Ovary (tissue), 10 donors: ENCODE measurements at places on chromosomes 1 and 21. TPM values are rescaled to one million over a fixed set of nuclear protein-coding genes. Genes with fewer than 3 reads are reported as not detected.

Gene RNU5D-1
- total RNA-seq: not detected

DNA sequence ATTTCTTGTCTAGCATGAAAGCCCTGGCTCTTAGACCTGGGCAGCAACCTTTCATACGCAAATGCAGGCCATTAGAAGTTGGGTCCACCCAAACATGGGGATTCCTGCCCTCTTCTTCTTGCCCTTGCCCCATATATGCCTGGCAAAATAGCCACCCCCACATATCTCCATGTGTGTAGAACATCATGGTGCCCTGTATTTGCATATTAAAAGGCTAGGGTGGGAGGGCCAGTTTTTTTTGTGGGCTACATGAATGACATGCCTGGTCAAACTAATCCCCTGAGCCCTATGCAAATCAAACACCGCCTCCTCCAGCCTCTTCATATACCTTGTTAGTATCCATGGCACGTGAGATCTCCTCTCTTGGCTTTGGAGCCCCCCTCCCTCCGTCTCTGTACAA is 24.7 kb downstream of the MFSD2A start:
- H3K27ac ChIP-seq: no peak overlapping the region
- no peak for DNase-seq
- no peaks in the 10 kb centered on the region for H3K4me1 ChIP-seq
- H3K4me3 ChIP-seq: no peak overlapping the region

- no peaks in the 10 kb centered on the region for H3K36me3 ChIP-seq
- no peak for DNase-seq
- no peak overlapping the region for H3K27ac ChIP-seq
Observed at GRCh38 chr1:203172184-203173010, 3.2 kb downstream of the MYBPH start.

Gene GREM2
- total RNA-seq: 0.95 TPM

- no peak for DNase-seq
- no peaks in the 10 kb centered on the region for H3K27me3 ChIP-seq
- H3K27ac ChIP-seq: no peak overlapping the region
Observed at GRCh38 chr1:71135571-71135970, 54.7 kb upstream of the ZRANB2 start.

DNA sequence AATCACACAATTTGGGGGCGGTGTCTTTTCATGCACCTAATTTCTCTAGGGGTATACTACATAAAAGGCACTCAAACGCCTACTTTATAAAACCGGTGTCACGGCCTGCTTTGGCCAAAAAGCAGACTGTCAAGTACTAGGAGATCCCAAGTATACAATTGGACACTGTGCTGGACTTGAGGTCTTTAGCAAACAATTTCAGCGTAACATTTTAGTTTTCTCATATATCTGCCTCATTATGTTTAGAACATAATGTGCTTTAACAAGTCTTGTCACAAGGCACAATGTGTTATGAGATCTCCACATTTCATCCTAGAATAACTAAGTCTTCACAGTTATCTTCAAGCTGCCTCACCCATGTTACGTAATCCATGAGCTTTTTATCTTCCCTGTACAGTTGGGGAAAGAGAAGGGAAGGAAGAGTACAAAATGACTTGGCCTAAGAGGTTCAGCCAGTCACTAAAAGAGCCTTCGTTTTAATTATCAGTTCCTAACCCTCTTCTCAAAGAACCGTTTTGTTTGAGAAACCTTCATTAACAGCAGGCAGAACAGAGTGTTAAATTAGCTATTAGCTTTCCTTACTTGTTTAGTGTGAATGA is 1.7 kb downstream of the SSX2IP start:
- no peaks in the 10 kb centered on the region for H3K36me3 ChIP-seq
- no peak for DNase-seq
- H3K4me3 ChIP-seq: no peak overlapping the region
- H3K4me1 ChIP-seq: peaks cover 1% of the 10 kb centered on the region

Gene CRYBG2
- total RNA-seq: not detected

DNA sequence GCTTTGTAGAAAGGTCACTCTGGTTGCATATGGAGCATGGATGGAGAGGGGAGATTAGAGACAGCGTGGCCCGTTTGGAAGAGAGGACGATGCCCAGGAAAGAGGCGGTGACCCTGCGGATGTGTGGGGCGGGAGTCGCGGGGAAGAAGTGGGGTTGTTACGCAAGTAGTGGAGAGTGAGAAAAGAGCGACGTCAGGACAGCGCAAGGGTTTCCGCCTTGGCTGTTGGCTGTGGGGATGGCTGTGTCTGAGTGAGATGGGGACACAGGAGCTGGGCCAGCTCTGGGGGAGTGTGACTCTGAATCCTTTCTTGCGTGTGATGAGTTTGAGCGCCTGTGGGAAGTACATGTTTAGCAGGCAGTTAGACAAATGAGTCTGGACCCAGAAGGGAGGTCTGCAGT is 3.8 kb downstream of the B4GALT2 start:
- H3K4me3 ChIP-seq: no peak overlapping the region
- no peaks in the 10 kb centered on the region for H3K36me3 ChIP-seq
- no peak overlapping the region for H3K27ac ChIP-seq
- DNase-seq: no peak

DNA sequence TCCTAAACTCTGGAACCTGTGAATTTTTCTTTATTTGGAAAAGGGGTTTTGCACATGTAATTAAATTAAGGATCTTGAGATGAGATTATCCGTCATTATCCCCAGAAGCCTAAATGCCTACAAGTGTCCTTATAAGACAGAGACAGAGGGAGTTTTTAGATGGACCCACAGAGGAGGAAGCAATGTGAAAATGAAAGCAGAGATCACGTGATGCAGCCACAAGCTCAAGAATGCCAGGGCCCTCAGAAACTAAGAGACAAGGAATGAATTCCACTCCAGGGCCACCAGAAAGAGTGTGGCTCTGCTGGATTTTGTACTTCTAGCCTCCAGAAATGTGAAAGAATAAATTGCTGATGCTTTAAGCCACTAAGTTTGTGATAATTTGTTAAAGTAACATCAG is 183.6 kb upstream of the UBE2U start:
- H3K4me3 ChIP-seq: no peak overlapping the region
- no peaks in the 10 kb centered on the region for H3K27me3 ChIP-seq
- H3K36me3 ChIP-seq: no peaks in the 10 kb centered on the region
- no peak for DNase-seq
- no peak overlapping the region for H3K27ac ChIP-seq

Gene CYP4A11
- total RNA-seq: 0.20 TPM

Gene NFIA
- total RNA-seq: 115 TPM

Gene FCRLA
- not detected for total RNA-seq

- no peak overlapping the region for H3K4me3 ChIP-seq
- H3K4me1 ChIP-seq: peaks cover 13% of the 10 kb centered on the region
- DNase-seq: peak; percentile 59
- H3K27ac ChIP-seq: no peak overlapping the region
Observed at GRCh38 chr1:206430031-206430983, 40.0 kb upstream of the IKBKE start.

GRCh38 chr1:190667914-190668313 is 190.2 kb upstream of the BRINP3 start:
- no peaks in the 10 kb centered on the region for H3K27me3 ChIP-seq
- H3K4me3 ChIP-seq: no peak overlapping the region
- no peak overlapping the region for H3K27ac ChIP-seq
- DNase-seq: no peak
- H3K4me1 ChIP-seq: no peaks in the 10 kb centered on the region

GRCh38 chr1:68217060-68217554 is 15.2 kb downstream of the WLS start:
- peaks cover 11% of the 10 kb centered on the region for H3K4me1 ChIP-seq
- no peaks in the 10 kb centered on the region for H3K36me3 ChIP-seq
- no peak overlapping the region for H3K27ac ChIP-seq
- DNase-seq: no peak
- no peaks in the 10 kb centered on the region for H3K27me3 ChIP-seq
- H3K4me3 ChIP-seq: no peak overlapping the region

GRCh38 chr1:224898937-224899336 is 30.5 kb upstream of the DNAH14 start:
- no peaks in the 10 kb centered on the region for H3K27me3 ChIP-seq
- no peak overlapping the region for H3K4me3 ChIP-seq
- DNase-seq: no peak
- H3K36me3 ChIP-seq: no peaks in the 10 kb centered on the region
- H3K4me1 ChIP-seq: no peaks in the 10 kb centered on the region

DNA sequence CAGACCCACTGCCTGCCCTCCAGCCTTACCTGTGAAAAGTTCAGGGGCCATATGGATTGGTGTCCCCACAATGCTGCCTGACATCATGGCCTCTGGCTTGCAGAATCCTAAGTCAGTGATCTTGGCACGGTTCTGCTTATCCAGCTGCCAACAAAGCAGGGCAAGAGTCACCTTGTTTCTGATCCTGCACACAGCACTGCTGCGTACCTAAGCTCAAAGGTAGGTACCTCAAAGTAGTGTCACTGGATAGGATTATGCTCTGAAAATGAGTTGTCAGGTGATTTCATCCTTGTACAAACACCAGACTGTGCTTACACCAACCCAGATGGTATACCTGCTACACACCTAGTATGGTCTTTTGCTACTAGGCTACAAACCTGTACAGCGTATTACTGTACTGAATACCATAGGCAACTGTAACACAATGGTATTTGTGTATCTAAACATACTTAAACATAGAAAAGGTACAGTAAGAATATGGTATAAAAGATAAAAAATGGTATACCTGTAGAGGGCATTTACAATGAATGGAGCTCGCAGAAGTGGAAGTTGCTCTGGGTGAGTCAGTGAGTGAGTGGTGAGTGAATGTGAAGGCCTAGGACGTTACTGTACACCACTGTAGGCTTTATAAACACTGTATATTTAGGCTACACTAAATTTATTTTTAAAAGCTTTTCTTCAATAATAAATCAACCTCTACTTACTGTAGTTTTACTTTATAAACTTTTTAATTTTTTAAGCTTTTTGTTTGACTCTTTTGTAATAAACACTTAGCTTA is 29.1 kb upstream of the RBBP5 start:
- no peaks in the 10 kb centered on the region for H3K36me3 ChIP-seq
- no peak overlapping the region for H3K4me3 ChIP-seq
- no peaks in the 10 kb centered on the region for H3K27me3 ChIP-seq
- H3K27ac ChIP-seq: no peak overlapping the region
- DNase-seq: no peak

GRCh38 chr1:152110365-152110859 is 4.8 kb downstream of the TCHH start:
- H3K36me3 ChIP-seq: no peaks in the 10 kb centered on the region
- H3K4me3 ChIP-seq: peak overlapping the region; percentile 27

DNA sequence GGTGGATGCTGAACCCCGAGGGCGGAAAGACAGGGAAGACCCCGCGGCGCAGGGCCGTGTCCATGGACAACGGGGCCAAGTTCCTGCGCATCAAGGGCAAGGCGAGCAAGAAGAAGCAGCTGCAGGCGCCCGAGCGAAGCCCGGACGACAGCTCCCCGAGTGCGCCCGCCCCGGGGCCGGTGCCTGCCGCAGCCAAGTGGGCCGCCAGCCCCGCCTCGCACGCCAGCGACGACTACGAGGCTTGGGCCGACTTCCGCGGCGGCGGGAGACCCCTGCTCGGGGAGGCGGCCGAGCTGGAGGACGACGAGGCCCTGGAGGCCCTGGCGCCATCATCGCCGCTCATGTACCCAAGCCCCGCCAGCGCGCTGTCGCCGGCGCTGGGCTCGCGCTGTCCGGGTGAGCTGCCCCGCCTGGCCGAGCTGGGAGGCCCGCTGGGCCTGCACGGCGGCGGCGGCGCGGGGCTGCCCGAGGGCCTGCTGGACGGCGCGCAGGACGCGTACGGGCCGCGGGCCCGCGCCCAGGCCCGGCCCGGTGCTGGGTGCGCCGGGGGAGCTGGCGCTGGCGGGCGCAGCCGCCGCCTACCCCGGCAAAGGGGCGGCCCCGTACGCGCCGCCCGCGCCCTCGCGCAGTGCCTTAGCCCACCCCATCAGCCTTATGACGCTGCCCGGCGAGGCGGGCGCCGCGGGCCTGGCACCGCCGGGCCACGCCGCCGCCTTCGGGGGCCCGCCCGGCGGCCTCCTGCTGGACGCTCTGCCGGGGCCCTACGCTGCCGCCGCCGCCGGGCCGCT is 20.7 kb downstream of the FOXO6 start:
- H3K4me3 ChIP-seq: peak overlapping the region; percentile 51
- H3K27ac ChIP-seq: peak overlapping the region; percentile 99
- DNase-seq: peak; percentile 72
- peaks cover 8% of the 10 kb centered on the region for H3K4me1 ChIP-seq
